Islet precursor cell (in vitro differentiated cells): ENCODE measurements at places on chromosomes 3 and 15.
A peak's percentile ranks its signal among the peaks of the same experiment; 100 is the strongest.

DNA sequence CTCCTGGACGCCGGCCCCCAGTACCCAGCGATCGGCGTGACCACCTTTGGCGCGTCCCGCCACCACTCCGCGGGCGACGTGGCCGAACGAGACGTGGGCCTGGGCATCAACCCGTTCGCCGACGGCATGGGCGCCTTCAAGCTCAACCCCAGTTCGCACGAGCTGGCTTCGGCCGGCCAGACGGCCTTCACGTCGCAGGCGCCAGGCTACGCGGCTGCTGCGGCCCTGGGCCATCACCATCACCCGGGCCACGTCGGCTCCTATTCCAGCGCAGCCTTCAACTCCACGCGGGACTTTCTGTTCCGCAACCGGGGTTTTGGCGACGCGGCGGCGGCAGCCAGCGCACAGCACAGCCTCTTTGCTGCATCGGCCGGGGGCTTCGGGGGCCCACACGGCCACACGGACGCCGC is 956 bp downstream of the ZIC1 start:
- no peak for DNase-seq

- no peak for DNase-seq
Measured at GRCh38 chr15:65328506-65329287, 24.2 kb downstream of the RNU5B-1 start.

DNA sequence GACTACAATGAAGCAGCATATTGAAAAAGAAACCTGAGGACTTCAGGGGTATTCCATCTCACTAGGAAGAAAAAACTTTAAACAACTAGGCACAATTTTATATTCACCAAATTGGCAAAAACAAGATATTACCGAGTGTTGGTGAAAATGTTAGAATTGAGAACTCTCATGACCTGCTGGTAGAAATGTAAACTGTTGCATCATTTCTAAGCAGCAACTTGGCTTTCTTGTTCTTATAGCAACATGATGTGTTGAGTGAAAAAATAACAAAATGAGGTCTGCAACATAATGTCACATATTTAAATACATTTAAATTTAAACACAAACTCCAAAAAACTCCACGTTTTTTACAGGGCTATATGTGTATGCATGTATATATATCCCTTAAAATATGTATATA is 59.0 kb upstream of the SPPL2A start:
- no peak for DNase-seq

GRCh38 chr15:71761649-71762048 is 48.7 kb upstream of the NR2E3 start:
- peak; percentile 86 for DNase-seq

- DNase-seq = no peak
Measured at GRCh38 chr3:195105841-195106417, 165.0 kb downstream of the XXYLT1 start.

- no peak for DNase-seq
Measured at GRCh38 chr3:81839504-81840094, 78.2 kb upstream of the GBE1 start.

- peak; percentile 71 for DNase-seq
Measured at GRCh38 chr3:26369133-26369532, 253.4 kb upstream of the LRRC3B start.

DNA sequence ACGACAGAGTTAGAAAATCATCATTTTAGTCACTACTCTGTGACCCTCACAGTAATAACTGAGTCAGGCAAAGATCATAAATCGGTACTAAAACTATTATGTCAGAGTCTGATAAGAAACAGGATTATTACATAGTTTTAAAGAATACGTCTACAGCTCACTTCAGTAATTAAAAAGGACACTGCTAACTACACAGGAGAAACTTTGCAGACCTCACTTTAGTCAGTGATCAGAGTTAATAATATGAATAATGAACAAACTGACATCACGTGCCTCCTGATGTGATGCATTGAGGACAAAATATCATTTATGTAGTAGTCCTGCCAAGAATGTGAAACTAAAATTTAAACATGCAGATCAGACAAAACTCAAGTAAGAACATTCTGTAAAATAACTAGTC is 162.2 kb downstream of the PCCB start:
- no peak for DNase-seq

GRCh38 chr3:176505878-176506621 is 691.2 kb downstream of the TBL1XR1 start:
- DNase-seq = peak; percentile 73

DNA sequence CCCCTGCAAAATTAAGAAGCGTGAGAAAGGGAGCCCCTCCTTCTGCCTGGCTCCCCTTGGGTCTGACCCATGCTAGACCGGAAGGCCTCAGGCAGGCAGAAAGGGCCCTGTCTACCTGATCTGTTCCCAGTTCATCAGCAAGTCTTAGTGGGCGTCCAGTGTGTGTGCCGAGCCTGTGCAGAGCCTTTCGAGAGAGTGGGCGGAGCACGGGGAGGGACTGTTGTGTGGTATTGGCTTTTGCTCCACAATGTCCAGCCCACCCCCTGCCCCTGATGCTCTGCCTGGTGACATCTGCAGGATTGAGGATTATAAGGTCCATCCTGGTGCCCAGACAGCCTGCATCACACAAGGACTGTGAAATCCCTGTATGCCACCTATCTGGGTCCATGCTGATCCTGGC is 82.9 kb downstream of the CHDH start:
- no peak for DNase-seq

DNA sequence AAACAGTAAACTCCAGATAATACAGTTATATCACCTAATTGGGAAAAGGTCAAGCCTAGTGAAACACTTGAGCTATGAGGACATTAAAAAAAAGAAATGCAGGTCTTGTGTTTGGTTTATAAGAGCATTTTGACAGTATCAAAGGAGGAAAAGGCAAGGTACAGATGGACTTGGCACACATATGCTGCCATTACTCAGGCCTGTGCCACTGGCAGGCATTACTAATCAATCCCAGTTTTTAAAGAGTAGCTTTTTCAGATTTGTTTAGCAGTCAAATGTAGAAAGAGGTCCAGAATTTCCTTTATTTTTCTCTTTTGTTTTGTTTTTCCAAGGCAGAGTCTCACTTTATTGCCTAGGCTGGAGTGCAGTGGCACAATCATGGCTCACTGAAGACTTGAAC is 38.9 kb downstream of the MDFIC2 start:
- no peak for DNase-seq

- DNase-seq = no peak
Measured at GRCh38 chr3:113783980-113784379, 37.1 kb downstream of the ATP6V1A start.

- DNase-seq = no peak
Measured at GRCh38 chr15:94331731-94332130, 100.4 kb downstream of the MCTP2 start.

DNA sequence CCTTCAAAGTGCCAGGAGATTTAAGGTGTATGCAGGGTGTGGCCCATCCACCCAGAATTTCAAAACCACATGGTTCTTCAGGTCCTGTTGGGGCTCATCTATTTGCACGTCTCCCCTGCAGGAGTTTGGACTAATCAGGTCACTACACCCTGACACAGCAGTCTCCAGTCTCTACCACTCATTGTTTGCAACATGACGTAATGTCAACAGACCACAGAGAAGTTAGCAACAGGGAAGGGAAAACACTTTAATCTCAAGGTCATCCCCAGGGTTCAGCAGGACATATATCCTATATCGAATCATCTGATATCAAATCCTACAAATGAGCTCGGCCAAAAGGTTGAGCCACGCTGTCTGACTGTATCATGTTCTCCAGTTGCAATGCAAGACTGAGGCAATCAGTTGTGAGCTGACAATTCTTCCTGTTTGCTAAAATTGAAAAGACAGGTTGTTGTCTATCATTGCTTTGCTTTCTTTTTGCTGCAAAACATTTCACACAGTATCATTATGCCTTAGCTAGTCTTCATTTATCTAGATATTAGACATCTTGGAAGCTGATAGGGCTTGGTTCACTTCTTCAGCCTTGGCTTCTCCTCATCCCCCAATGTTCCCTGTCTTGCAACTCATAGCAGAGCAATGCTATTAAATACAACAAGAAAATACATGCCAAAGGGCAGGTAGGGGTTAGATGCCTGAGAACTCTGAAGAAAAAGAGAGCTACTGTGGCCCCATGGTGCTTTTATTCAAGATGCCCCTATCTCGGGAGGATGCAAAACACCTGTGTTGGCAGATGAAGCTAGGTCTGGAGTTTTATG is 13.4 kb upstream of the LEKR1 start:
- DNase-seq = no peak

GRCh38 chr3:29285471-29286071 is 4.7 kb downstream of the RBMS3 start:
- DNase-seq = no peak

DNA sequence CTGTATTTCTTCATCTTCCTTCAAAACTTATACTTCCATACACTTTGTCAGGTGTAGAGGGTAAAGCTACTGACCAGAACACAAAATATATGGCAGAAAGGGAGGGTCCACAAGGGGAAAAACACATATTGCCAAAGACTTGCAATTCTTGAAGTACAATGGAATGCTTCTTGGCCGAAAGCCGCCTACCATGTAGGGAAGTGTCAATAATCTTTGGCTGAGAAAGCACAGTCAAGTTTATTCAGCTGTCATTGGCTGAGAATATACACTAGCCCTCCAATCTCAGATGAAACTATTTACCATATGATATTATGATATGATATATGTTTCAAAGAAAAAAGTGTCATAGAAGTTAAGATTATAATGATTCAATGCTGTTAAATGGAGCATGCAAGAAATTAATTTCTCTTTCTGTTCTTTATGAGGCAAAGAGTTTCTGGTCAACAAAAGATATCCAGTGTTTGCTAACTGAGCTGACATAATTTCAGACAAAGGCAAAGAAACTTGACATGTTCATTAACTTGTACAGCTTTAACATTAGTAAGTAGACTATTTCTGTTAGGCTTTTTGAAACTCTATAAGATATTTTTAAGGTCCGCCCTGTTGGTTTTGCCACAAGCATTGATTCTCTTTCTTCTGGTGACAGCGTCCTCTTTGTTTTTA is 89.0 kb upstream of the LPP start:
- DNase-seq = no peak

DNA sequence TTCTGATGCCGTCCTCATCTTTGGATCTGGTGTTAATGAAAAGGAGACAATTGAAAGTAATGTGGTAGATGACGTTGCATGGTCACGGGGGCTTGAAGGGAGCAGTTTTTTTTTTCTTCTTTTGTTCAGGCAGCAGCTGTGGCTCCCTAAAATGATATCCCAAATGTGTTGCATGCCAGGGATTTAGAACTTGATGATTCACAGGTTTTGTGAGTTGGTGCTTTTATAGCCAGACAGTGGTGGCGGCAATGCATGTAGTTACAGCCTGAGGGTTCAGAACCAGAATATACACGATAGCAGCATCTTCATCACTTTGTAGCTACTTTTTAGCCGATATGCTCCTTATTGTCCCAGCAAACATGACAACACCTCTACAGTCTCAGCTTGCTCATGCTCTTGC is 133.4 kb downstream of the CHST2 start:
- no peak for DNase-seq

DNA sequence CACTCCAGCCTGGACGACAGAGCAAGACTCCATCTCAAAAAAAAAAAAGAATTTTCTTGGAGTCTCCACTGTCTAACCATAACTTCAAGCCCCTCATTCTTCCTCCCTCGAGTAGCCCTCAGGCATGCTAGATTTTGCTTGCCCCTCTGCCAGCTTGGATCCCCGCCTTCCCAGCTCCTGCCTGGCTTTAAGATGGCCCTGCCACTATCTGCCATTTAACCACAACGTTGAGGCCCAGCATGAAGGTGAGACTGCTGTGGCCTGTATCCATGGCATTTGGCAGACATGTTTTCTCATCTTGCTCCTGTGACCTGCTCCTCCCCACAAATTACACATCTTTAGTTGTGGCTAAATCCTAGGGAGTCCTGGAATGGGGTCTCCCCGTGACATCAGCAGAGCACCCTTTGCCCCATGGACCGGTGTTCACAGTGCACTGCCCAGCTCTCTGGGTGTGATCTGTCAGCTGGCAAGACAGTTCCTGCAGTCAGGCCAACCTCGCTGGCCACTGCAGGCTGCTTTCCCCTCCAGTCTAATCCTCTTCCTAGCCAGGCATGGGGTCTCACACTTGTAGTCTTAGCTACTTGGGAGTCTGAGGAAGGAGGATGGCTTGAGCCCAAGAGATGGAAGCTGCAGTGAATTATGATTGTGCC is 10.4 kb downstream of the VPS18 start:
- DNase-seq = no peak

DNA sequence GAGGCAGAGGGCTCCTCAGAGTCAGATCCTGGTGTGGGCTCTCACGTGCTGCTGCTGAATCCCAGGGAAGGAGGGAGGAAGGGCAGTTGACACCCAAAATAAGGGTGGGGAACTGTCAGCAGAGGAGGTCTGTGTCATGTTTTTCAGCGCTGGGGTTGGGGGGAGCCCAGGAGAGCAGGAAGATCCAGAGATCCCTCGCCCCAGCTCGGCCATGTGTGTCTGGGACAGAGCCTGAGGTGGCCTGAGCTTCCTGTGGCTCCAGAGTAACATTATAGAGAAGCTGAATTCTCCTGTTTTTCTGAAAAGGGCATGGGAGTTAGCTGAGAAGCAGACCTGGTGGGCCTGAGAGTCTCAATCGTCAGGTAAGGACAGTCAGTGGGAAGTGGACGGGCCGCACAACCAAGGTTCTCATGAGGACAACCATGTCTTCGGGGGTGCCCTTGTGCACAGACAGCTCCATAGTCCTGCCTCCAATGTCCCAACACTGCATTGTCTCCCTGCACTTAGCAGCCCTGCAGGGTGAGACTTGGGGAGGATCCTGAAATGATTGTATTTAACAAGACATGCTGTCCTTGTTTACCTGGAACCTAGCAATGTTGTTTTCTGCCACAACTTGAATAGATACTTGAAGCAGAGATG is 18.4 kb downstream of the UMPS start:
- no peak for DNase-seq

GRCh38 chr15:61028427-61028826 is 200.7 kb downstream of the RORA start:
- DNase-seq = no peak

DNA sequence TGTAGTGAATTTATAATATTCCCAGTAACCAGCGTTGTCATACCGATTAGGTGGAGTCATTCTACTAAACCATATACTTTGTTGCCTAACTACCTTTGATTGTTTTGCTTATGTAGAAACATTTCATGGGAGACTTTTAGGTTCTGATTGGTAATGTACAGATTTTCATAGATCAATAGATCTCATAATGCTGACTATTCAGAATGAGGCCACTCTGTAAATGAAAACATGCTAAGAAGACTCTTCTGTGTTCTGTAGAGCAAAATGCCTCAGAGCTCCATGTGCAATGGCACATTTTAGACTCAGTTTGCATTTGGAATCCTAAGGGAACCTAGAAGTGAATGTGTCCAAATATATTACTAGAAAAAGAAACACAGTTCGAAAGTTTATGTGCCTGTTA is 20.0 kb downstream of the CBLB start:
- no peak for DNase-seq

- DNase-seq = no peak
Measured at GRCh38 chr3:196141052-196141865, 59.4 kb upstream of the TFRC start.

DNA sequence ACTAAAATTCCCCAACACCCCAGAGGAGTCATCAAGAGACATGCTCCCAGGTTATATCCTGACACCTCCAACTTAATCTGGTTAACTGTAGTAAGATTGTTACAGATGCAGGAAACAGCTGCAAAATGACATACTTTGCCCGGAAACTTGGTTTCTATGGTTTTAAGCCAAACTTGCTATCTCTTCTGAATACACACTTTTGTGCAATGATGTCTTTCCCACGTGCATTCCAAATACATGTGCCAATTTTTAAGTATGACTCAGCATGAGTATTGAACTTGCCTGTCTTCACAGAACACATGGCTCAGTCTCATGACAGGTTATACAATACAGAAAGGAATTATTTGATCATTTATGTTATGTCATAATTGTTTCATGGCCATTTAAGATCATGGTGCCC is 207.0 kb upstream of the DCBLD2 start:
- no peak for DNase-seq

GRCh38 chr3:147775816-147776530 is 366.8 kb downstream of the ZIC1 start:
- DNase-seq = no peak
